ENCODE measurements at places on chromosomes 12 and 14.

DNA sequence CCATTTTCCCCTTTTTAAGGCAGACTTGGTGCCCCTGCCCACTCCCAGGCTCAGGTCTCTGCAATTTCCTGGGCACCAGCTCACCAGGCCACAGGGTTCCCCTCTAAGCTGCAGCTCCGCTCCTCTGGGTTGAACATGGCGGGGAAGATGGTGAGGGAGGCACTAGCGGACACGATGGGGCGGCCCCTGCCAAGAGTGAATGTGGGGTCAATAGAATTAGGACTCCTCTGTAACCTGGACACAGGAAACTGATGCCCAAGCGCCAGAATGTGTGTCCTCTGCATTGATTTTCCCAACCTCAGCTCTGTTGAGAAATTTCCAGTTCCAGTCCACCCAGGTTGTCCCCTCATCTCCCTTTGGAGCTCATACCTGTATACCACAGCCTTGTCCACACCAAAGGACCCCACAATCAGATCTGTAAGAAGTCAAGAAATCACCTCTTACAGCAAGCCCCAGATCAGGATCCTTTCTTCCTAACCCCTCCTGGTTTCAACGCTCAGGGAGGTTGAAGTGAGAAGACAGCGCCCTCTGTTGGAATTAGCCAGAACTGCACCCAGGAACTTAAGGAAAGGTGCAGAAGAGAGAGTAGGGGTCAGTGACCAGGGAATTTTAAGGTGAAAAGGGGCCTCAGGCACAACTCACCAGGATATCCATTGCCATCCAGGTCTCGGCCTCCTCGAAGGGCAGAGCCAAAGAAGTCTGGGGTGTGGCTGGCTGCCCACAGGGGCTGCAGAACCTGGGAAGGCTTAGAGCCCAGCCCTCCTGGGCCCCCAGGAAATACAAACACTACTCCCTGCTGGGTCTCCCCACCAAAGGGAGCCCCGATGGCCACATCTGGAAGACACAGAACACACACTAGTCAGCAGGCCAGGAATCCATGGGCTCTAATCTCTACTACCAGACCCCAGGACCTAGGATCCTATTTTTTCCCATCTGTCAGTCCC, 14.7 kb downstream of the ITGA5 start:
- DNase-seq: no peak

- DNase-seq: no peak
Measured at GRCh38 chr12:15636060-15636890, 152.9 kb downstream of the EPS8 start.

DNA sequence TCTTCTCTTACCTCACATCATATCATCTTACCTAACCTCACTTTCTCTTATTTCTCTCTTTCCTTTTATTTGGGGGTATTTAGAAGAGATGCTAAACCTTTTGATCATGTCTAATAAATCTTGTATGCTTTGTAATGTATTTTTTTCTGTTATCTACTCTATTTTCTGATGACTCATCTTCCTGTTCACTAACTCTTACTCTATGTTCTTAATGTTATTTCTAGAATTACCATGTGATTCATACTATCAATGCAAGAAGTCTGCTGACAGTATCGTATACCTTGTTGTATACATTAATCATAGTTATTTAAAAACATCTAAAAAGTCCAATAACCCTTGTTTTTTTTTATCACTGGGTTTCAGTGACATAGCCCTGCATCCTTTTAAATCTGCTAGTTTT, 62.3 kb downstream of the MGAT4C start:
- no peak for DNase-seq

GRCh38 chr14:93994919-93995682, 2.0 kb upstream of the CCDC197 start:
- DNase-seq: no peak

GRCh38 chr12:87074781-87075180, 818.6 kb upstream of the MGAT4C start:
- no peak for DNase-seq

DNA sequence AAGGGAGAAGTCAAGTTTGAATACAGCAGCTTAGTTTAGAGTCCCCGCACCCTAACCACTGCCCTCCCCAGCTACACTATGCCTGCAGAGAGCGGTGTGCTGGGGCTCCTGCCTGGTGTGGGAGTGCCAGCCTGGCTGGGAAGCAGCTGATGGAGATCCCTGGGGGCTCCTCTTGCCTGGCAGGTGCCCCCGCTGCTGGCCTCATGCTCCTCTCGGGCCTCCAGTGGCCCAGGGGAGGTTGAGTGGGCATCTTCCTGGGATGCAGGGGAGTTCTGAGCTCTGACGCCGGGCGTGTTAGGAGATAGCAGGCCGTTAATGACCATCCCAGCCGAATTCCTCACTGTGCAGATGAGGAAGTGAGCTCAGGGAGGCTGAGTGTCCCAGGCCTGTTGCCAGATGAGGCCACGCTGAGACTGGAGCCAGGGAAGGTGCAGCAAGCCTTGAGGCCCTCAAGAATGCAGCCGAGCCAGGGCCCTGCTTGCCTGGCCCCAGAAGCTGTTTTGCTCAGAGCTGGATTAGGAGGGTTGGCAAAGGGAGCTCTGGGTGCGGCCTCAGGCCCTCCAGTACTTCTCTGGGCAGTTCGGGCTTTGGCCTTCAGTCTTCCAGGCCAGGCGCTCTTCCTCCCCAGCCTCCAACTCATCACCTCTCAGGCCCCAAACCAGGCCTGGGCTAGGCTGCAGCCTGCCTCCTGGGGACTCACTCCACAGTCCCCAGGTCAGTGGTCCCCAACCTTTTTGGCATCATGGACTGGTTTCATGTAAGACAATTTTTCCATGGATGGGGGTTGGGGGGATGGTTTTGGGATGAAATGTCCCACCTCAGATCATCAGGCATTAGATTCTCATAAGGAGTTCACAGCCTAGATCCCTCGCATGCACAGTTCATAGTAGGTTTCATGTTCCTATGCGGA, 6.6 kb upstream of the CYP46A1 start:
- DNase-seq: peak; percentile 22

GRCh38 chr12:110224379-110225304, 56.4 kb upstream of the ATP2A2 start:
- no peak for DNase-seq

- no peak for DNase-seq
Measured at GRCh38 chr12:11804130-11804529, 154.7 kb downstream of the ETV6 start.

GRCh38 chr12:85405781-85406522, 125.9 kb downstream of the ALX1 start:
- DNase-seq: no peak

DNA sequence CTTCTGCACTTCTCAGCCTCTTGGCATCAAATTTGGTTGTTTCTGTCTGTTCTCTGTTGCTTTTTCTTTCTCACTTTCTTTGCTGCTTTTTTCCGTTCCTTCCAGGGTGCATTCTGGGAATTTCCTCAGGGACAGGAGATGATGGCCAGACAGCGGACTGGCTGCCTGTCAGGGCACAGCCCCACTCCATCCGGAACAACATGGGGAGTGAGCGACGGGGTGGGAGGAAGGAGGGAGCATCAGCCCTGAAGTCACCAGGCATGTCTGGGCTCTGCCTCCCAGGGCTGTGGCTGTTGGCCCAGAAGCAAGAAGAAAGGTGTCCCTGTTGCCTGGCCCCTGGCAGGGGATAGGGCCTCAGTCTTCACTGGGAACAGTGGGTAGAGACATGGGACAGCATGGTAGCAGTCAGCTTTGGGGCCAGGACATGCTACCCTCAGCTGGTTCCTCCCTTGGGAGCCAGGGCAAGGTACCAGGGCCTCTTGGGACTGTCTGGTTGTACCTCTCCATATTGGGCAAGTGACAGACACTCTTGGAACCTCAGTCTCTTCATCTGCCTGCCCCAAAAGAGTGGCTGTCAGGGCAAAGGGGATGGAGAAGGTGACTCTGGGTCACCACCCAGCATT, 8.6 kb downstream of the PGF start:
- DNase-seq: no peak

DNA sequence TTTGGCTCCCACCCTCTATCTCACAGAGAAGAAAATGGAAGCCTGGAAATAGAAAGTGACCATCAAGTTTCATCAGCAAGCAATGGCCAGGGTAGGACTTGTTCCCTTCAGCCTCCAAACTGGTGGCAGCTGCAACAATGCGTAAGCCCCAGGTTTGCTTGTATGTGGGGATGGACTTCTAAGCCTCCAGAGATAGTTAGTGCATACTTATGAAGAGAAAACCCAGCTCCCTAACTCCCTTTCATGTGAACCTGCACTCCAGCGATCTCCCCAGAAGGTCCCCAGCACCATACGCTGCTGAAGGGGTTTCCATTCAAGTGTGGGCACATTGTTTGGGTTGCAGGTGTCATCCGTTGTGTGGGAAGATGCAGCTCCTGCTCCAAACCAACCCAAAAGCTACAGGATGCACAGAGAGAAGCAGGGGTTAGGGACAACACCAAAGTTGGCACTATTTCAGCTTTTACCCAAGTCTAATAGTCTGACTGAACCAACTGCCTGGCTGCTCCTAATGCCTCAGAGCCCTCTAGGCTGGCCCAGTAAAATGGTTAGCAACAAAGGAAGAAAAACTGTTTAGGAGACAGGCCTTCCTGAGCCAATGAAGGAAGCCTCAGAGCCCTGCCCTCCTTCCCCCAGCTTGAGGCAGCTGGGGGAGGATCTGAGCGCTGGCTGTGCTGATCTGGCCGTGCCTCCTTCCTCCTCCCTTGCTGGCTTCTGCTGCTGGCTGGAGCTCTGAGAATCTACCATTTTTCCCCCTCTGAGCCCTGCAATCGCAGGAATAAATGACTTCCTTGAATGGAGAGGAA, 12.3 kb downstream of the ZFP36L1 start:
- DNase-seq: no peak

- no peak for DNase-seq
Measured at GRCh38 chr12:94614288-94614721, 36.1 kb downstream of the TMCC3 start.

DNA sequence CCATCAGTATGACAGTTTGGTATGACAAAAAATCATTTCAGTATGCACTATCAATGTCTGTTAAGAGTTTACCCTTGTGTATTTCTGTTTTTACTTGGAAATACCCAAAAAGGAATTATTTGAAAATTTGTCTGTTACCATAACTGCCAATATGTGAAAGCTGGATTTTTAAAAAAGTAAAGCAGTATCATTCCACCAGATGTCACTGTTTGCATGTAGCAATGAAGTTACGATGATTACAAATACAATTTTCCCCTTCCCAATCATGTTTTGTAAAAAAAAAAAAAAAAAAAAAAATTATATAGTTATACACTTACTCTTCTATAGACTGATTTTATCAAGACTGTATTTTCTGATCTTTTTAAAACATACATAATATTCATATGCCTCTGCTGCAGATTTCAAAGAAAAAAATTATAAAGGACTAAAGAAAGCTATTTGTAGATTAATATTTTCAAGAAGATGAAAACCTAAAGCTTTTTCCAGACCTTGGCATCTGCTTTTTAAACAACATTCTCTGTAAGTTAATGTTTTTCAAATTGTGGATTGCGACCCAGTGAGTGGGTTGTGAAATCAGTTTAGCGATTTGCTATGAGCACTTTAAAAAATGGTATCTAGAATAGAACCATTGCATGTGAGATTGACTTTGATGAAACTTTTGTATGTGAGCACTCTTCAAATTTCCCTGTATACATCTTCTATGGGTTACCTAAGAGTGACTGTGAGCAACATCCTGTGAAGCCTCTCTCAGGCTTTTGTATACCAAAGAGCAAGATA, 114.2 kb downstream of the TTC6 start:
- no peak for DNase-seq

- no peak for DNase-seq
Measured at GRCh38 chr14:94213021-94213420, 38.9 kb downstream of the PPP4R4 start.

- DNase-seq: no peak
Measured at GRCh38 chr12:21276826-21277225, 57.9 kb downstream of the SLCO1A2 start.

DNA sequence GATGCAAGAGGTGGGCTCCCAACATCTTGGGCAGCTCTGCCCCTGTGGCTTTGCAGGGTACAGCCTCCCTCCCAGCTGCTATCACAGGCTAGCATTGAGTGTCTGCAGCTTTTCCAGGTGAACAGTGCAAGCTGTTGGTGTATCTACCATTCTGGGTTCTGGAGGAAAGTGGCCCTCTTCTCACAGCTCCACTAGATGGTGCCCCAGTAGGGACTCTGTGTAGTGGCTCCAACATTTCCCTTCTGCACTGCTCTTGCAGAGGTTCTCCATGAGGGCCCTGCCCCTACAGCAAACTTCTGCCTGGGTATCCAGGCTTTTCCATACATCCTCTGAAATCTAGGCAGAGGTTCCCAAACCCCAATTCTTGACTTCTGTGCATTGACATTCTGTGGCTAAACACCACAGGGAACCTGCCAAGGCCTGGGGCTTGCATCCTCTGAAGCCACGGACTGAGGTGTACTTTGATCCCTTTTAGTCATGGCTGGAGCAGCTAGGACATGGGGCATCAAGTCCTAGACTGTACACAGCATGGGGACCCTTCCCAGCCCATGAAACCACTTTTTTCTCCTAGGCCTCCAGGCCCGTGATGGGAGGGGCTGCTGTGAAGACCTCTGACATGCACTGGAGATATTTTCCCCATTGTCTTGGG, 24.0 kb upstream of the SLC38A1 start:
- no peak for DNase-seq

DNA sequence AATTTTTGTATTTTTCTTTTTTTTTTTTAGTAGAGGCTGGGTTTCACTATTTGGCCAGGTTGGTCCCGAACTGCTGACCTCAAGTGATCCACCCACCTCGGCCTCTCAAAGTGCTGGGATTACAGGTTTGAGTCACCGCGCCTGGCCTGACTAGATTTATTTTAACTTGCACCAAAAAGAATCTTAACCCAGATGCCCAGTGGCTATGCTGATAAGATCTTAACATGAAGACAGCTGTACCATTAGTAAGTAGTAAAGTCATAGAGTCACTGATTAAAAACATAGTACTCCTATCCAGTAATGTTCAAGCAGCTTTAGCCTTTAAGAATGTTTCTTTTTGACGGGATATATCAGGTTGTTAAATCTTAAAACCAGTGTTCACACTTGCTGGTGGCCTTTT, 1061.8 kb upstream of the FLRT2 start:
- no peak for DNase-seq

GRCh38 chr12:64610660-64611340, 505 bp downstream of the RASSF3 start:
- peak; percentile 84 for DNase-seq

GRCh38 chr14:63155511-63156185, 48.6 kb upstream of the RHOJ start:
- no peak for DNase-seq

DNA sequence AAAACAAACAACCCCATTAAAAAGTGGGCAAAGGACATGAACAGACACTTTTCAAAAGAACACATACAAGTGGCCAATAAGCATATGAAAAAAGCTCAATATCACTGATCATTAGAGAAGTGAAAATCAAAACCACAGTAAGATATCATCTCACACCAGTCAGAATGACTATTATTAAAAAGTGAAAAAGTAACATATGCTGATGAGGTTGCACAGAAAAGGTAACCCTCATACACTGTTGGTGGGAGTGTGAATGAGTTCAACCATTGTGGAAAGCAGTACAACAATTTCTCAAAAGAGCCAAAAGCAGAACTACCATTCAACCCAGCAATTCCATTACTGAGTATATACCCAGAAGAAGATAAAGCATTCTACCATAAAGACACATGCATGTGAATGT, 18.2 kb downstream of the PDE6H start:
- DNase-seq: no peak
